Spinal cord (tissue), 10 donors: ENCODE measurements at places on chromosomes 5 and 9. TPM values are rescaled to one million over a fixed set of nuclear protein-coding genes. Genes with fewer than 3 reads are reported as not detected.

GRCh38 chr5:149421834-149422233 is 42.7 kb upstream of the IL17B start:
- no peak overlapping the region for H3K27ac ChIP-seq
- DNase-seq = no peak
- no peaks in the 10 kb centered on the region for H3K36me3 ChIP-seq
- H3K4me3 ChIP-seq = no peak overlapping the region
- H3K4me1 ChIP-seq = peaks cover 33% of the 10 kb centered on the region
- H3K27me3 ChIP-seq = no peaks in the 10 kb centered on the region

GRCh38 chr9:96460882-96461281 is 10.9 kb downstream of the HABP4 start:
- H3K27ac ChIP-seq = no peak overlapping the region
- peaks cover 18% of the 10 kb centered on the region for H3K36me3 ChIP-seq
- H3K4me3 ChIP-seq = no peak overlapping the region
- H3K27me3 ChIP-seq = no peaks in the 10 kb centered on the region

DNA sequence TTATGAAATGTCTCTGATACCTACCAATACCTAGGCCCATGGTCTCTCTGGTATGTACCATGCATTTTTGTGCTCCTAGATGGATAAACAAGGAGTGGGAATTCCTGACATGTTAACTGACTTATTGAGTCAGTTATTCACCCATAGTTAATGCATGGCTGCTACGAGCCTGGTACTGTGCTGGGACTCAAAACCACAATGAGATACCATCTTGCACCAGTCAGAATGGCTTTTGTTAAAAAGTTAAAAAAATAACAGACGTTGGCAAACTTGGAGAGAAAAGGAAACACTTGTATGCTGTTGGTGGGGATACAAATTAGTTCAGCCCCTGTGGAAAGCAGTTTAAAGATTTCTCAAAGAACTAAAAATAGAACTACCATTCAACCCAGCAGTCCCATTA is 293.8 kb downstream of the OSTF1 start:
- H3K27ac ChIP-seq = no peak overlapping the region
- no peaks in the 10 kb centered on the region for H3K36me3 ChIP-seq
- DNase-seq = no peak
- H3K4me1 ChIP-seq = peaks cover 5% of the 10 kb centered on the region
- no peaks in the 10 kb centered on the region for H3K27me3 ChIP-seq

DNA sequence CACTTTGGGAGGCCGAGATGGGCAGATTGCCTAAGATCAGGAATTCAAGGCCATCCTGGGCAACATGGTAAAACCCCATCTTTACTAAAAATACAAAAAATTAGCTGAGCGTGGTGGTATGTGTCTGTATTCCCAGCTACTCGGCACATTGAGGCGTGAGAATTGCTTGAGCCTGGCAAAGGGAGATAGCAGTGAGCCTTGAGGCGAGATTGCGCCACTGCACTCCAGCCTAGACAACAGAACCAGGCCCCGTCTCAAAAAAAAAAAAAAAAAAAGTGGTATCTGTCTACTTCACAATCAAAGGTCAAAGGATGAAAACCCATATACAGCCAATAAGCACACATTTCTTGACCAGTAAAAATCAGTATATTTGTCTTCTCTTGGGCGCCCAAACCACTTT is 728.5 kb upstream of the ADAMTS16 start:
- no peaks in the 10 kb centered on the region for H3K27me3 ChIP-seq
- H3K4me3 ChIP-seq = no peak overlapping the region
- no peak overlapping the region for H3K27ac ChIP-seq
- DNase-seq = no peak
- no peaks in the 10 kb centered on the region for H3K36me3 ChIP-seq
- H3K4me1 ChIP-seq = no peaks in the 10 kb centered on the region

DNA sequence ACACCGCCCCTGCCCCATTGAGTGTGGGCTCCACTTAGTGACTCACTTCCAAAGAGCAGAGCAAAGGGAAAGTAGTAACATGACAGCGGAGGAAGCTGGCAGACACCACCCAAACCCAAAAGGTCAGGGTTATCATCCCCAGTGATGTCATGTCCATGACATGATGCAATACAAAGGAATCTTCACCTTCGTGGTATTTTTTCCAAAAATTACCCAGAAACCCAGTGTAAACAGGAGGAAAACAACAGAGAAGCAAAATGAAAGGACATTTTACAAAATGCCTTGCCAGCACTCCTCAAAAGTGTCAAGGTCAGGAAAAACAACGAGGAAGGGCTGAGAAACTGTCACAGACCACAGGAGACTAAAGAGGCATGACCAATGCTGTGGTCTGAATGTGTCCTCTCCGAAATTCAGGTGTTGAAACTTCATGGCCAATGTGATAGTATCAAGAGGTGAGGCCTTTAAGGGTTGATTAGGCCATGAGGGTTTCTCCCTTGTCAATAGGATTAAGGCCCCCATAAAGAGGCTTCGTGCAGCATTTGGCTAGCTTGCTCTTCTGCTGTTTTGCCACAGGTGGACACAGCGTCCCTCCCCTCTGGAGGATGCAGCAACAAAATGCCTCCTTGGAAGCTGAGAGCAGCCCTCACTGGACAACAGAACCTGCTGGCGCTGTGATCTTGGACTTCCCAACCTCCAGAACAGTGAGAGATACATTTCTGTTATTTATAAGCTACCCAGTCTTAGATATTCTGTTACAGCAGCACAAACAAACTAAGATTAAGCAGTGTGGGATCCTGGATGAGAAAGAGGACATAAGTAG is 30.5 kb upstream of the MED10 start:
- H3K27me3 ChIP-seq = no peaks in the 10 kb centered on the region
- no peaks in the 10 kb centered on the region for H3K36me3 ChIP-seq
- no peak for DNase-seq
- no peak overlapping the region for H3K27ac ChIP-seq

GRCh38 chr9:94829380-94830070 is 103.0 kb downstream of the AOPEP start:
- no peaks in the 10 kb centered on the region for H3K27me3 ChIP-seq
- no peaks in the 10 kb centered on the region for H3K36me3 ChIP-seq
- H3K27ac ChIP-seq = no peak overlapping the region
- DNase-seq = no peak
- peaks cover 10% of the 10 kb centered on the region for H3K4me1 ChIP-seq

GRCh38 chr9:31536471-31536870 is 848.0 kb upstream of the ACO1 start:
- no peak for DNase-seq
- H3K4me1 ChIP-seq = no peaks in the 10 kb centered on the region
- no peak overlapping the region for H3K4me3 ChIP-seq
- no peaks in the 10 kb centered on the region for H3K36me3 ChIP-seq
- H3K27me3 ChIP-seq = no peaks in the 10 kb centered on the region
- H3K27ac ChIP-seq = no peak overlapping the region

DNA sequence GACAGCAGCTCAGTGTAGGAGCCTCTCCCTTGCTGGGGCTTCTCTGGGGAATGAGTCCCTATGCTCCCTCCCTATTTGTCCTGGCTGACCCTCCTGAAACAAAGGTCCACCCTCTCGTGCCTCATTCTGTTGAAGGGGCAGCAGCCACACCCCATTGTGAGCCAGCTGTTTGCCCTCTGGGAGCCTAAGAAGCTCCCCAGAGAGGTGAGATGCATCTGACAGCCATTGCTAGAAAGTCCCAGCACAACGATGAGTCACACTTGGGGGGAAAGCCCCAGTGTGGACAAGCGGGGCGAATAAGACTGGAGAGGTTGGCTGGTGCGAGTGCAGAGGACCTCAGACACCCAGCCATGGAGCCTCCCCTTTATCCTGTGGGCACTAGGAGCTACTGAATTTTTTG is 101.4 kb downstream of the PPARGC1B start:
- no peaks in the 10 kb centered on the region for H3K27me3 ChIP-seq
- H3K4me1 ChIP-seq = peaks cover 5% of the 10 kb centered on the region
- H3K4me3 ChIP-seq = no peak overlapping the region
- no peak overlapping the region for H3K27ac ChIP-seq

GRCh38 chr5:32654427-32654826 is 56.7 kb upstream of the NPR3 start:
- no peak overlapping the region for H3K4me3 ChIP-seq
- H3K36me3 ChIP-seq = no peaks in the 10 kb centered on the region
- DNase-seq = no peak
- no peaks in the 10 kb centered on the region for H3K4me1 ChIP-seq

- H3K27ac ChIP-seq = no peak overlapping the region
- H3K36me3 ChIP-seq = no peaks in the 10 kb centered on the region
- DNase-seq = no peak
- H3K4me3 ChIP-seq = no peak overlapping the region
Measured at GRCh38 chr5:130992095-130992494, 173.0 kb downstream of the HINT1 start.

DNA sequence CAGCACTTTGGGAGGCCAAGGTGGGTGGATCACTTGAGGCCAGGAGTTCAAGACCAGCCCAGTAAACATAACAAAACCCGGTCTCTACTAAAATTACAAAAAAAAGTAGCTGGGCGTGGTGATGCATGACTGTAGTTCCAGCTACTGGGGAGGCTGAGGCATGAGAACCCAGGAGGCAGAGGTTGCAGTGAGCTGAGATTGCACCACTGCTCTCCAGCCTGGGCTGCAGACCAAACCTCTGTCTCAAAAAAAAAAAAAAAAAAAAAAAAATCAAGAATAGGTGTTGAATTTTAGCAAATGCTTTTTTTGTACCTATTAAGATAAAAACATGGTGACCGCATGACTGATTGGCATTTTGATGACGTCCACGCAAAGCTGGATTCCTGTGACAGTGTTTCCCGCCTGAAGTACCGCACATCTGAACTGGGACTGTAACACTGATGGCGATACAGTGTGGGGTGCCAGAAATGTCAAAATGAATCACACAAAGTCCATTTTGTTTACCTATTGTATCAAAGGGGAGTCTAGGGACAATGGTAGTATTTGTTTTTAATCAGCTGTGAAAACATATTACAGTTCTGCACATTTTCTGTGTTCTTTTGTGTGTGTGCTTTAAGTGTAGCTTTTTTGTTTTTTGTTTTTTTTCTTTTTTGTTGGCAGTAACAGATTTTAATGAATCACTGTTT is 23.2 kb upstream of the TBC1D9B start:
- H3K36me3 ChIP-seq = no peaks in the 10 kb centered on the region
- DNase-seq = no peak
- no peak overlapping the region for H3K4me3 ChIP-seq
- H3K27ac ChIP-seq = no peak overlapping the region
- no peaks in the 10 kb centered on the region for H3K27me3 ChIP-seq
- peaks cover 3% of the 10 kb centered on the region for H3K4me1 ChIP-seq

DNA sequence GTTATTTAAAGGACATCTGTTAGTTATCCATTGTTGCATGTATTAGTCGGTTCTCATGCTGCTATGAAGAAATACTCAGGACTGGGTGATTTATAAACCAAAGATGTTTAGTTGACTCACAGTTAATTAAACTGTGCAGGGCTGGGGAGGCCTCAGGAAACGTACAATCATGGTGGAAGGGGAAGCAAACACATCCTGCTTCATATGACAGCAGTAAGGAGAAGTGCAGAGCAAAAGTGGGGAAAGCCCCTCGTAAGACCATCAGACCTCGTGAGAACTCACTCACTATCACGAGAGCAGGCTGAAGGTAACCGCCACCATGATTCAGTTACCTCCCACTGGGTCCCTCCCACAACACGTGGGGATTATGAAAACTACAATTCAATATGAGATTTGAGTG is 2064.1 kb downstream of the MAT2B start:
- H3K27me3 ChIP-seq = no peaks in the 10 kb centered on the region
- no peak overlapping the region for H3K4me3 ChIP-seq
- no peaks in the 10 kb centered on the region for H3K36me3 ChIP-seq
- H3K4me1 ChIP-seq = no peaks in the 10 kb centered on the region

- H3K36me3 ChIP-seq = no peaks in the 10 kb centered on the region
- H3K27me3 ChIP-seq = no peaks in the 10 kb centered on the region
- H3K4me3 ChIP-seq = no peak overlapping the region
- H3K4me1 ChIP-seq = no peaks in the 10 kb centered on the region
- DNase-seq = no peak
- no peak overlapping the region for H3K27ac ChIP-seq
Measured at GRCh38 chr5:106189121-106189809, 1481.5 kb downstream of the EFNA5 start.

CMYA5 gene
- 4.9 TPM for total RNA-seq
